Astrocyte (in vitro differentiated cells and primary cell): ENCODE measurements at places on chromosomes 5 and 9.

DNA sequence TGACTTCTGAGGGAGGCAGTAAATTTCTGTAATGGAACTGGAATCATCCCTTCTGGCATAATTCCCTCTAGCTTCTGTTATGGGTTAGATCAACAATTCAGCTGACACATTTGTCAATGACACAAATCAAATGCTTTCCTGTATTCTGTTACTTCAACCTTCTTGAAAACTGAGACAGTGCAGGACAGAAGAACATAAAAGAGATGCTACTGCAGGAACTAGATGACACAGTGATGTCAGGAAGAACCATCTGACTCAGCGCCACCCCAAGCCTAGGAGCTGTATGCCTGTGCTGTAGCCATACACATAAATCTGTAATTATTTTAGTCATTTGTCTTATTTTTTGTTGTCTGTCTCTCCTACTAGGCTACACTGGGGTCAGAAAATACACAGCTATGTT is 18.2 kb upstream of the CEP120 start:
- no peak for DNase-seq

- DNase-seq: peak; percentile 33
Observed at GRCh38 chr5:172714491-172715420, 56.2 kb downstream of the DUSP1 start.

DNA sequence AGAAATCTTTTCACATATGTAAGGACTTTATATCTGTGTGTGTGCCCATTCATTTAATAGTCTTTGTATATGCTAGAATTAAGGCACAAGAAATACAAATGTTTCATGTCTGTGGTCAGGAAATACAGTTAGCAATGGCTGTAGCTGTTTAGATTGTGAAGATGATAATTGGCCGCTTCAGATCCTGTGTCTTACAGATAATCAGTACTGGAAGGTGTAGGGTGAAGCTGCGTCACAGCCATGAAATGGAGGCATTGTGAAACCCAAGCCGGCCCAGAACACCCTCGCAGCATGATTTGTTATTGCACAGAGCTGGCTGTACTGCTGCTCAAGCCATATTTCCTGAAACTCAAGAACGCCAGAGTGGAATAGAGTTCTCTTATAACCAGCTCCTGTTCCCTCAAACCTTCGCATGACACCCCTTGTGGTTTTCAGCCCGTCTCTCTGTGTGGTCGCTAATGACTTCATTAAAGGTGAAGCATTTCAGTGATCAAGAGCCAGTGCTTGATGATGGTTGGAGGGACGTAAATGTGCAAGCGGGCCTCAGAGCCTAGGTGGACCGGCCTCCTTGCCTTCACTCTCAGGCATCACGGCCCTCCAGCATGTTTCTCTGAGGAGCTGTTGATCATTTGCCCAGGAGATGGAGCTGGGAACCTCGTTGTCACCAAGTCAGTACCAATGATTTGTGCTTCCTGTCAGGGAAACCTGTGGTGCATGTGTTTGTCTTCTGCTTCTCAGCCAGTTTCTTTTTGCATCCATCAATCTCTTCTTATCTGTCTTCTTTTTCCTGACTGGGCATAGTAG is 80.1 kb downstream of the F2RL2 start:
- no peak for DNase-seq

DNA sequence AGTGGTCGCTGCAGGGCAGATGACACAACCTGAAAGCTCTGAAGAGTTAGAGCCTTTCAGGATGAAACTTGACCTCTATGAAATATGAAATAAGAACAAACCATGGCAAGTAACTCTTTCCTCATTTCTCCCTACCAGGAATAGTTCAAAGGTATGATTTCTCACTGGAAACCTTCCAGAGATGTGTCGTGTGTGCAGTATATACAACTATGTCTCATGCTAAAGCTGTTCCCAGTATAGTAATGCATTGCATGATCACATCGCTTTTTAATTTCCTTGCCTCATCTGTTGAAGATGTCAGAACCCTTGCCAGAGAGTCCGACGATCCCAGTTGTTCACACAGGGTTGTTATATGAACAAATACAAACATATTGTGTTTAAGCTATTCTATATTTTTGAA is 45.8 kb upstream of the RGMB start:
- DNase-seq: no peak

- DNase-seq: no peak
Observed at GRCh38 chr9:116792271-116792670, 105.2 kb downstream of the TRIM32 start.

- DNase-seq: peak; percentile 87
Observed at GRCh38 chr9:98539954-98540353, 168.8 kb downstream of the GABBR2 start.

GRCh38 chr5:150376799-150377771 is 19.6 kb downstream of the TCOF1 start:
- peak; percentile 40 for DNase-seq

GRCh38 chr5:177478711-177479646 is 5.5 kb upstream of the DBN1 start:
- DNase-seq: peak; percentile 41

DNA sequence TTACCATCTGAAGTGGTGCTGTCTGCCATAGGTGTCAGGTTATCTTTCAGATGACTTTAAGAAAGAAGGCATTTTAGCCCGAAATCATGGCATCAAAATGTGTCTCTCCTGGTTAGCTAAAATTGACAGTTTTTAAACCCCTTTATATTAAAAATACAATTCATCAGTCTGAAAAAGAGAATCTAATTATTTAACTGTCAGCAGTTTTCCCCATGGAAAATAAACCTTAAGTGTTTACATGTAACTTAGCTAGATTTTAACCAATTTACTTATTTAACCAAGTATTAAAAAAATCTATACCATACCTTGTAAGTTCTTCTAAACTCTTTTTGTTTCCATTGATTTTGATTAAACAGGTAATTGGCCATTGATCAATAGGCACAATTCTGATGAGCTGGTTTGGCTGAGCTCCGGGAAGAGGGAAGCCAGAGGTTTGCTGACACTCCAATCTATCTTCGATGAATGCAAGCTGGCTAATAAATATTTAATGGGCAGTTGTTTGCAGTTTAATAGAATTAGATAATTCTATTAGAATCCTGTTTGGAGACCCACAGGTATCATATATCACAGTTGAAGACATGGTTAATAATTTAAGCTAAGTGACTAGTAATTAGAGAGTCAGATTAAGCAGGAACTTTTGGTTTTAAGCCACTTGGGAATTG is 114.0 kb downstream of the MAT2B start:
- DNase-seq: no peak

GRCh38 chr5:1926071-1926440 is 43.3 kb upstream of the IRX4 start:
- no peak for DNase-seq
